Right renal cortex interstitium (tissue), 3 donors: ENCODE measurements at places on chromosomes 7 and 10. TPM values are rescaled to one million over a fixed set of nuclear protein-coding genes. Genes with fewer than 3 reads are reported as not detected.

- DNase-seq, result no peak
Observed at GRCh38 chr7:106630648-106631047, 30.3 kb downstream of the CCDC71L start.

- DNase-seq, result no peak
Observed at GRCh38 chr10:14654821-14655382, 119.8 kb downstream of the FAM107B start.

DNA sequence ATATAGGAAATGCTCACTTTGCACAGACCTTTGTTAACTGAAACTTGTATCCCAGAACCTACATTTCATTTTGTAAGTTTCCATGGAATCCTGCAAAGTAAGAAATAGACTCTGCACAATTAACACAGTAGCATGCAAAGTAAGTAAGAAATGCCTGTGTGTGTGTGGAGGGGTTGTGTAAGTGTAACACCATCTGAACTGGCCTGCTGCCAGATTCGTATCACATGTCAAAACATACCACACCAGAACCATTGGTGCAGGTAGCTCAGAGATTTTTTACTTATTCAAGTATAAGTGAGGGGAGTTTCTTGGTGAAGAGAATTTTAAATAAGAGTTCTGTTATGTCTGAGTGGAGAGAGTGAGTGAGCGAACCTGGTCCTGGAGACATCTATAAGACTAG, 17.9 kb upstream of the DDX21 start:
- DNase-seq, result no peak

GRCh38 chr7:92782236-92782635, 54.1 kb downstream of the CDK6 start:
- DNase-seq, result no peak

ZNF736 gene
- 18.4 TPM for polyA plus RNA-seq

LRRD1 gene
- 0.29 TPM for polyA plus RNA-seq
